ENCODE measurements at places on chromosomes 11 and 22.

- DNase-seq, result no peak
Measured at GRCh38 chr11:46356924-46357482, 9.7 kb downstream of the DGKZ start.

DNA sequence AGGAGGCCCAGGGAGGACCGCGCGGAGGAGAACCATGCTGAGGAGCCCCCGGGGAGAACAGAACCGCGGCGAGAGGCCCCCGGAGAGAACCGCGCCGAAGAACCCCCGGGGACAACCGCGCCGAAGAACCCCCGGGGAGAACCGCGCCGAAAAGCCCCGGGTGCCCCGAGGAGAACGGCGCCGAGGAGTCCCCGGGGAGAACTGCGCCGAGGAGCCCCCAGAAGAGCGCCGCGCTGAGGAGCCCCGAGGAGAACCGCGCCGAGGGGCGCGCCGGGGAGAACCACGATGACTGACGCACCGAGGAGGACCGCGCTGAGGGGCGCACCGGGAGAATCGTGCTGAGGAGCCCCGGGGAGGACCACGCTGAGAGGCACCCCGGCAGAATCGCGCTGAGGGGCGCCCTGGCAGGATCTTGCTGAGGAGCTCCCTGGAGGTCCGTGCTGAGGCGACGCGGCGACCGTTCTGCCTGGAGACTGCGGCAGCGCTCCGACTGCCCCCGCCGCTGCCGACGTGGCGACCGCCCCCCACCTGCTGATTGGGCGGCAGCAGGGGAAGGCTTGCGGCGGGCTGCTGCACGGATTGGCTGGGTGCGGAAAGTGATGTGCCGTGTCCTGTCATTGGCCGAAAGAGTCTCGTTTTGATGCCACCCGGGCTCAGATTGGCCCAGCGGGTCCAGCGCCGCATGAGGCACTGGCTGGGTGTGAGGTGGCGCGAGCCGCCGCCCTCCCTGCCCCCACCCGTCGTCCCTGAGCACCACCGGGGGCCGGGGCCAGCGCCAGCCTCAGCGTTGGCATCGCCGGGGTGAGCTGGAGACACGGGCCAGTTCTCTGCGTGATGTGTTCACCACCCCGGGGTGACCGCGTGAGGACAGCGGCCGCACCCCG lies at the start of gene KCNQ1OT1:
TSS of gene KCNQ1OT1 (minus strand) at position 464 of the 884 bp plus-strand sequence.
- peak; percentile 71 for DNase-seq

GRCh38 chr22:47155131-47155885 lies 392.9 kb downstream of the TBC1D22A start:
- no peak for DNase-seq

DNA sequence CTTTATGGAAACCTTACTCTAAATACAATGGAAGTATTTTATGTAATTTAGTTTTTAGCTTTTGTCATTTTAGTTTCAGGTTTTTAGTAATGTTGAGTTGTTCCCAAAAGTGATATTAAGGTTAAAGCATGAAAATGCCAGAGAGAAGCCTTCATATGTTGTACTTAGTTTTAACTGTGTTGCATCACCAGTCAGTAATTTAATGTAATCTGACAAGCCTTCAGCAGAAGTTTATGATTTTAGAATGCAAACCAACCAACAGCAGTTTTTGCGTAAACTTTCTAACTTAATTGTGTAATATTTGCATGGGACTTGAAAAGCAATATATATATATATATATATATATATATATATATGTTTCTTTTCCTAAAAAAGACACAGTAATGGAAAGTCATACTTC lies 110.6 kb downstream of the MSANTD4 start:
- DNase-seq, result no peak

DNA sequence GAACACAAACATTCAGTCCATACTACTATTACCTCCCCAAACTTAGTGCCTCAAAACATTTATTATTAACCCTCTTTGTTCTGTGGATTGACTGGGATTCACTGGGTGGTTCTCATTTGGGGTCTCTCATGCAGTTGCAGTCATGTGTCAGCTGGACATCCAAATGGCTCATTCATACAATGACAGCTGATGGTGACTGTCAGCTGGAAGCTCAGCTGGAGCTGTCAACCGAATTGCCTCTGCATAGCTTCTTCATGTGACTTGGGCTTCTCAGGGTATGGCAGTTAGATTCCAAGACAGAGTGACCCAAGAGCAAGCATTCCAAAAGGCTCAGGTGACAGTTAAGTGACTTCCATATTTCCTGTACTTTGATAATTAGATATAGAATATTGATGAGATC lies 85.2 kb downstream of the CCDC34 start:
- no peak for DNase-seq

DNA sequence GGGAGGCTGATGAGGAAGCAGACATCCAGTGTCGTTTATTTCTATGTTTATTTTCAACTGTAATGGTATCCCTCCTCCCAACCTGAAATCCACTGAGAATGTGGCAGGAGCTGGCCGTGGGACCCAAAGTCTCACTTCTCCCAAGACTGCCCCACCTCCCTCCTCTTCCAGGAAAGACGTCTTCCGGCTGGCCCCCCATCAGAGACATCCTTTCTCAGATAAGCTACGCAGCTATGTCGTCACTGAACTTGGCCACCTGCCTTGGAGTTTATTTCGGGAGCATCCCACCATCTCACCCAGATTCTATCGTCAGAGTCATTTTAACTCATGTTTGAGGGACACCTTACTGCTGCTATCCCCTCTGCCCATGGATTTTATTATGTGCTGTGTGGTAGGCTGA lies 13.9 kb downstream of the TMEM184B start:
- no peak for DNase-seq

DNA sequence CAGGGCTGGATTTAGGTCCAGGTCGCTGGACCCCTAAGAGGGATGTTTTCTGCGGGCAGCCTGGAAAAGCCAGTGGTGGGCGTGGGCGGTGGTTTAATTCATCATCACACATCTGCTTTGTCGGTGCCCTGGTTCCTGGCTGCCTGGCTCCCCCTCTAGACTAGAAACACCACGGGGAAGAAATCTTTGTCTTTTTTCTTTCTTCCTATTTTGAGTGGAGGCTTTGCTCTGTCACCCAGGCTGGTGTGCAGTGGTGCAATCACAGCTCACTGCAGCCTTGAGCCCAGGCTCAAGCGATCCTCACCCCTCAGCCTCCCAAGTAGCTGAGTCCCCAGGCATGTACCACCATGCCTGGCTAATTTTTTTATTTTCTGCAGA lies 86.6 kb upstream of the LINC01488 start:
- DNase-seq, result no peak

DNA sequence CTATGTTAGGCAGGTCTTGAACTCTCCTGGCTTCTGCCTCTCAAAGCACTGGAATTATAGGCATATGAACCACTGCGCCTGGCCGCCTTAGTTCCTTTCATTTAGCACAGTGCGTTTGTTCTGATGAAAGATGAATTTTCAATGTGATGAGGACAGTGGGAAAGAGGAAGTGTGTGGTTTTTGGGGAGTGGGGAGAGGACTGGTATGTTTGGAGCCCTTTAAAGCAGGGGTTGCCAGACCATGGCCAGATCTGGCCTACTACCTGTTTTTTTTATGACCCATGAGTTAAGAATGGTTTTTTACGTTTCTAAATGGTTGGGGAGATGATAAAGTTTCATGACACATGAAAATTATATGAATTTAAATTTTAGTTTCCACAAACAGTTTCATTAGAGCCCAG lies 12.5 kb downstream of the ATXN10 start:
- no peak for DNase-seq

GRCh38 chr11:63986932-63987513 lies 785 bp downstream of the OTUB1 start:
- DNase-seq, result no peak

- no peak for DNase-seq
Measured at GRCh38 chr11:127971448-127971847, 615.9 kb downstream of the ETS1 start.

DNA sequence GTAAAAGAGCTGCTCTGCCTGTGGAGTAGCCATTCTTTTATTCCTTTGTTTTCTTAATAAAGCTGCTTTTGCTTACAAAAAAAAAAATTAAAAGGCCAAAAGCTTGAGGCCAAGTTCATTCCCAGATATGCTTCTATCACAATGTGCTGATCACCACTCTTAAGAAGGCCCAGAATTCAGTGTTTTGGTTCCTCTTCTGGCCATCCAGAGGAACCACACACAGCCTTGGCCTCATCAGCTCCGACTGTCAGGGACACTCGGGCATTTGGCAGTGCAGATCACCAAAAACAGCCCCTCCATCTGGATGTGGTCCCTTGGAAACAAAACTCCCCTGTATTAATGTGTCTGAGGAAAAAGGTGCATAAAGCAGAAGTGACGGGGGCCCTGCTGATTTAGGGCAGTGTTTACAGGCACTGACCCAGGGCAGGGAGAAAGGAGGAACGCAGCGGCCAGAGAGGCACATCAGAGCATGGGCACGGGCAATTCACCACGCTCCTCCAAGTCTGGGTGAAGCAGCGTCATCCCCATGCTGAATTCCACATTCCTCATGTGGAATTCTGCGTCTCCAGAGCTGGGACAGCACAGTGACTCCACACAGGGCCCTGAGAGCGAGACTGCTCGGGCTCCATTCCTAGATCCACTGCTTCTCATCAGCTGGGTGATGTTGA lies 17.7 kb downstream of the POLDIP3 start:
- no peak for DNase-seq

GRCh38 chr11:62054484-62055121 lies 69.2 kb upstream of the INCENP start:
- no peak for DNase-seq

- no peak for DNase-seq
Measured at GRCh38 chr11:19284881-19285280, 44.1 kb upstream of the E2F8 start.

GRCh38 chr11:62574363-62575071 lies 826 bp upstream of the EEF1G start:
- no peak for DNase-seq

DNA sequence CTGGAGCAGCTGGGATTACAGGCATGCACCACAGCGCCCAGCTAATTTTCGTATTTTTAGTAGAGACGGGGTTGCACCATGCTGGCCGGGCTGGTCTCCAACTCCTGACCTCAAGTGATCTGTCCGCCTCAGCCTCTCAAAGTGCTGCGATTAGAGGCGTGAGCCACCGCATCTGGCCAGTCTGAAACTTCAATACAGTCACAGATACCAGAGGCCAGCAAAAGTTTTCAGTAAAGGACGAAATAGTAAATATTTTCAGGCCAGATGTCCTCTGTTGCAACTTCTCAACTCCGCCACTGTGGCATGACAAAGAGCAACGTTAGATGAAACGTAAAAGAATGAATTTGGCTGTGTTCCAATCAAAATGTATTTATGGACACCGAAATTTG lies 403.6 kb downstream of the MN1 start:
- no peak for DNase-seq

Measured in activated T-cell treated with anti-CD3 and anti-CD28 coated beads for 1 hour (primary cell).